ENCODE measurements at places on chromosomes 5 and 9.

- DNase-seq: no peak
Measured at GRCh38 chr9:588981-589380, 252.5 kb upstream of the DMRT1 start.

GRCh38 chr9:2545881-2546490 is 75.6 kb upstream of the VLDLR start:
- no peak for DNase-seq

- DNase-seq: no peak
Measured at GRCh38 chr5:138844125-138844461, 31.0 kb downstream of the LRRTM2 start.

GRCh38 chr9:100999906-101000544 is 28.5 kb upstream of the PLPPR1 start:
- no peak for DNase-seq

DNA sequence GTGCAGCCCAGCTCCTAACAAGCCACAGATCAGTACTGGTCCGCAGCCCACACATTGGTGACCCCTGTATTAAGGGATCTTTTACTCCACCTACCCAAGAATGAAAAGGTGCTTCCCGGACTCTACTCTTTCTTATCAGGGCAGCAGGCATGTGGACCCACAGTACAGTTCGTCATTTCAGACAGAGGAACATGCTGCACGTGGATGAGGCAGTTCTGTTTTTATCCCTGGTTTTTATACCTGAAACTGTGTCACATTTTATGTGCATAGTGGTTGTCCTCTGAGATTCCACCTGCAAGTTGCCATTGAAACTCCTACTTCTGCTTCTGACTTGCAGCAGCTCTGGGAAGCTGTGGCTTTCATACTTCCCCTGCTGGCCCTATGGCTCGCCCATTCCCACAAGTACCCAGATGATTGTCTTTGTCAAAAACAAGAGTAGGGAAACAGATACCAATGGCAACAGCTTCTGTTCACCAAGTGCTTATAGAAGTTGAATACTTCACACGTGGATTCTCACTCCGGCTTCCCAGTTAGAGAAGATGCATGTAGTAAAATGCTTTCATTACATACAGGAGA is 208.0 kb downstream of the TRIO start:
- DNase-seq: peak; percentile 37

- no peak for DNase-seq
Measured at GRCh38 chr5:143708672-143709071, 103.3 kb upstream of the HMHB1 start.

GRCh38 chr9:33344145-33344544 is 53.8 kb downstream of the NFX1 start:
- no peak for DNase-seq

GRCh38 chr9:91334053-91334452 is 27.7 kb downstream of the AUH start:
- no peak for DNase-seq

- DNase-seq: peak; percentile 44
Measured at GRCh38 chr9:27586304-27586703, 13.0 kb upstream of the C9orf72 start.

GRCh38 chr5:11563822-11564221 is 340.4 kb downstream of the CTNND2 start:
- no peak for DNase-seq

DNA sequence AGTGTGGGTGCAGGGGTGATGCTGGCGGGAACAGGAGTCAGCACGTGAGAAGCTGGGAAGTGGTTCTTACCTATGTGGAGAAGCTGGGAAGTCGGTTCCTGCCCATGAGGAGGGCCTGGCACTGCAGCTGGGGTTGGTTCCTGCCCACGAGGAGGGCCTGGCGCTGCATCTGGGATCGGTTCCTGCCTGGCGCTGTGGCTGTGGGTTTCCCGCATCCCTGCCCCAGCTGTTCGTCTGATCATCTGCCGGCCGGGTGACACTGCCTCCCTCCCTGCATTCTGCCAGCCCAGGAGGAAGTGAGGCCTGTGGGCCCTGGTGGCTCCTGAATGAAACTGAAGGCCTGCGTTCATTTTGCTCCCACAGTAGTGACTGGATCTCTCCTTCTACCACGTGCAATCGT is 5.1 kb downstream of the OBP2A start:
- DNase-seq: no peak

- no peak for DNase-seq
Measured at GRCh38 chr5:59097116-59097515, 514.2 kb downstream of the RAB3C start.
